ENCODE measurements at places on chromosomes 1 and 21.

DNA sequence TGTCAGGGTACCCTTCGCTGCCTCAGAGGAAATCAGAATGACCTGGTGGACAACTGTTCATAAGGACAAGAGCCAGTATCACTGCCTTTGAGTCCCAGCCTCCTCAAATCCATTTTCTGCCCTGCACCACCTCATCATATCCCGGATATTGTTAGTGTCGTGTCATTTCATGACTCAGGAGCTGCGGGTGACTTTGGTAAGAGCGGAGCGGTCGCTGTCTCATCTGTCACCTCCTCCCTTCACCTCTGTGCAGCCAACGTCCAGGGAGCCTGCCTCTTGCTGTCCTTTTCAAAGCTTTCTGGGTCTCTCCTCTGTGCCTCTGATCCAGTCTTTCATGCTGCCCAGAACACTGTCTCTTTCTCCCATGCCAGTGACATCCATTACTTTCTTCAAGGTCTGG is 7.0 kb upstream of the C1orf198 start:
- DNase-seq = no peak

DNA sequence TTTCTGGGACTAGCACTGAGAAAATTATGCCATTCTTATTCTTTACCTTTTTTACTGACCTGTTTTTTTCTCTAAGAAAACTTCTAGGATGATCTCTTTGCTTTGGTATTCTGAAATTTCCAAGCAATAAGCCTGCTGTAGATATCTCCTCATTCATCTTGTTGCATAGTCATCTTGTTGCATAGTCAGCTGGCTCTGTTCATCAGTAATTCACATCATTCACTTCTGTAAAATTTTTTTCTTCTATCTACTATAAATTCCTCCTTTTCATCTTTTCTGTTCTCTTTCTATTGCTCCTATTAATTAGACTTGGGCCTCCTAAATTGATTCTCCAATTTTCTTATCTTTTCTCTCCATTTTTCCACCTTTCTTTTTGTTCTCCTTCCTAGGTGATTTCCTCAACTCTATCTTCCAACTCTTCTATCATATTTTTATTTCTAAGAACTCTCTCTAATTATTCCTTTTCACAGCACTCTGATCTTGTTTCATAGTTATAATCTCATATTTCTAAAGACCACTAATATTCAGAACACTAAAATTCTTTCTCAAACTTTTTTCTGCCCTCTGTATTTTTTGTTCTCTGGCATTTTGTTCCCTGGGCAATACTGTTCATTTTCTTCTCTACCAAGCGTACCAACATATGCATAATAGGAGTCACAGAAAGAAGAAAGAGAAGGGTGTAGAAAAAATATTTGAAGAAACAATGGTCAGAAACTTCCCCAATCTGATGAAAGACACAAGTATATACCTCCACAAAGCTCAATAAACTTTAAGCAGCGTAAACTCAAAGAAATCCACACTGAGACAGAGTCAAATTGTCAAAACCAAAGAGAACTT is 17.7 kb downstream of the TUT4 start:
- no peak for DNase-seq

DNA sequence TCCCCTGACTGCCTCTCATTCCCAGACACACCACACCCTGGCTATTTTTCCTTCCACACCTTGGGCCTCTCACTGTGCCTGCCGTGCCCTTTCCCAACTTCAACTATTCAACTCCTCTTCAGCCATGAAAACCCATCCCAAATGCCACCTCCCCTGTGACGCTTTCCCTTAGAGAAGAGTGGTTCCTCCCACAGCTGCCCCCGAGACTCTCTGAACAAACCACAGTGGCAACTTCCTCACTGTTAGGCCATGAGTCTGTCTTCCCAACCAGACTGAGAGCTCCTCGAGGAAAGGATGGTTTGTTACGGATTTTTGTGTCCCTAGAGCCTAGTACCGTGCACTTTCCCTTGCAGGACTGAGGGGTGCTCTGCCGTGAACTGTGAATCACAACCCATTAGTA is 59.2 kb downstream of the LRRN2 start:
- DNase-seq = no peak

GRCh38 chr1:9120312-9120958 is 8.5 kb downstream of the GPR157 start:
- DNase-seq = no peak

DNA sequence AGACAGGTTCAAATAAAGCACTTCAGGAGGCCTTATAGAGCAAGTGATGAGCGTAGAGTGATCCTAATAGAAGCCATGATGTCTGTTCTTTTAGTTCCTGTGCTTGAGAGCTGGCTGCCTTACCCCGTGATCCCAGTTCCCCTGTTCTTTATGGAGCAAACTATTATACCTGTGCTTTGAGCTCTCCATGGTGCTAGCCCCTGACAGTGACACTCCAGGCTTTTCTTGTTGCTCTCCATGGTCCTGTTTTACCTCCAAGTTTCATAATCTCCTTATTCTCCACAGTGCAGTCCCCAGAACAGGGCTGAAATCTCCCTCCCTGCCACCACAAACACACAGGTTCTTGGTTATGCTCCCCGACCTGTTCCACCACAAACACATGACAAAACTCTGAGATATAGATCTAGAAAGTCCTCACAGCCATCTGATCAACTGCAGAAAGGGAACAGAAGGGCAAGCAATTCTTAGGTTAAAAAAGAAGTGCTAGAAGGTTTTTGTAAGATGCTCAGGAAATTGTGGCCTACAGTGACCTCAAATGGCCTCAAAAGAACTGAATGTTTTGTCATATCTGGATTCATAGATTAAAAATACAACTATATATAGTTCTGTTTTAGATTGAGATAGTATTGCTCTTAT is 6.0 kb downstream of the CADM3 start:
- no peak for DNase-seq

DNA sequence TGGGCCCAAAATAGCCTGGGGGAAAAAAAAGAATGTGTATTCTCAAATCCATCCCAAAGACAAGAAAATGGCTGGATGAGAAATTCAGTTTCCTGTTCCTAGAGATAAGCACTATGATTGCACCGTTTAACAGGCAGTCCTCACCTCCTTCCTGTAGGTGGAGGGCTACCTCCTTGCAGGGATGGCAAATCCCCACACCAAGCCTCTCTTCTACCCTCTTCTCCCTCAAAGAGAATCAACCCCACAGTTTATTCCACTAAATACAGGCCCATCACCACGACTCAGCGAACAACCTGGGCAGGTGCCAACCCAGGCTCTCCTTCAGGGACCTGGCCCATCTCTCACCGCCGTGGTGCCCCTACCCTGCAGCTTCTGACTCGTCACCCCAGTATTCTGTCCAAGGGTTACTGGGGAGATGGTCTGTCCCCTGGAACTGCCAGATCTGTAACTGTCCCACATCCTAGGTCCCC is 3.4 kb upstream of the CHD5 start:
- DNase-seq = no peak

DNA sequence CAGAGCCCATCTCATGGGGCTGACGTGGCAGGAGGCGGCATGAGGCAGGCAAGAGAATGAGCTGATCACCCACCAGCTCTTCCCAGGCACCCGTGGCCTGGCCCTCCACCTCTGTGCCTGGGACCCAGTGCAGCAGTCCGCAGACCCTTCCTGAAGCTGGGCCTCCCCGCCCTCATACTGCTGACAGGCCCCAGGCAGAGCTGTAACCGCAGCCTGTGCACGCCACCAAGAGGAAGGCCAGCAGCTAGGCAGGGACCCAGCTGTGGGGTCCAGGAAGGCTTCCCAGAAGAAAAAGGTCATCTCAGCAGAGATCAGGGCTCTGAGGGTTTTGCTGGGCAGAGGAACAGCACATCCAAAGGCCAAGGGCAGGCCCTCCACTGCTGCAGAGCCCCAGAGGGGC is 9.8 kb upstream of the MTFR1L start:
- no peak for DNase-seq

GRCh38 chr1:102498929-102499328 is 502.2 kb upstream of the OLFM3 start:
- DNase-seq = no peak

DNA sequence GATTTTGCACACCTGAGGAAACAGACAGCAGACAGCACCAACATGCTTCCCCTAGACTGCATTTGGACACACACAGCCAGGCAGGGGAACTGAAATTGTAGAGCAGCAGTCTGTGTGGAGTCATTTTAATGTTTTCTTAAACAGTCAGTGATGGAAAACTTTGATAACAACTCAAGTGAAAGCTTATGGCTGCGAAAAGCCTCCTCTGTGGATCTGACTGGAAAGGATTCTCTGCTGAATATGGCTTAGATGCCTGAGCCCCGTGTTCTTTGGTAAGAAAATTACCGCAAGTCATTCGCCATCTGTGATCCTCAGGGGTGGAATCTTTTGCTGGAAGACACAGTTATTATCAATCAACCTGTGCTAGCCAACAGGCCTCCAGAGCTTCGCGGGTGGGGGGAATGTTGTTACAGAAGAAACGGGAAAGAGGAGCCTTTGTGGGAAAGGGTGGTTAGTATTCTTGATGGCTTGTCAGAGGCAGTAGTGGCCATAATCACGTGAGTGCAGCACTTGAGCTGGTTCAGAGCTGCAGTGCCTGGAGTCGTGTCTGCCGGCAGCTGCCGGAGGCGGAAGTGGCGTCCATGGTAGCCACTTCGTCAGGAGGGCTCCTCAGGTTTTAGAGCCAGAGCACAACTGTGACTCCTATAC is 204.7 kb downstream of the ST6GALNAC3 start:
- no peak for DNase-seq

- DNase-seq = no peak
Measured at GRCh38 chr1:240151136-240151735, 59.6 kb downstream of the FMN2 start.

GRCh38 chr1:232776526-232777106 is 28.6 kb upstream of the MAP10 start:
- DNase-seq = no peak

DNA sequence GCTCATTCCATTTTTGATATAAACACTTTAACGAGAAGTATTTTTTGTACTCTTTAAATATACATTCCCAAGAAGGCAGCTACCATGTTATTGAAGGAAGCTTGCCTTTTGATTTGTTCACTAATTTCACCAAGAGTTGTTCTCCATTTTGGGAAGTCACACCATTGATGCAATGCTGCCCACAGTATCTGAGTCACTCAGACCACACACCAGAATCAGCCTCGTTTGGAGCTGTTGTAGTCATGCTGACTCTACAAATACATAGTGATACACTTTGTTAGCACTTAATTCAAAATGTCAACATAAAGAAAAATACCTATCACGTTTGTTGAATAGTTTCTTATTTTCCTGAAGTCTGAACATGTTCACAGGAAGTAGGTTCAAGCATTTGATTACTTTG is 78.7 kb downstream of the PAPPA2 start:
- no peak for DNase-seq

DNA sequence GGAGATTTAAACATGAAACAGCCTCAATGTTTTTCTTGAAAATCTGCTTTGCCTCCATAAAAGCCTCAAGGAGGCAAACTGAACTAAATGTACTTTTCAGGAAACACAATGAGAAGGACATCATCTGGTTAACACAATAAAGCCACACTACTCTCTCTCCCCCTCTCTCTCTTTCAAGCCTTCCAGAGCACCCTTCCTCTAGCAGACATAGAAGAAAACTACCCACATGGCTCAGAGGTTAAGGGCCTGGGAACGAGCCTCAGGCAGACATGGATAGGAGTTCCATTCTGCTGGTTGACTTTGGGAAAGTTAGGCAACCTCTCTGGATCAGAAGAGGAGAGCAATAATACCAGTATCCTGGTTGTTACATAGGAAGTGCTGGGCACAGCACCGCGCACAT is 42.9 kb downstream of the RUNX1 start:
- no peak for DNase-seq

- DNase-seq = no peak
Measured at GRCh38 chr1:216073793-216074595, 349.3 kb downstream of the USH2A start.

GRCh38 chr1:61297887-61298286 is 215.5 kb downstream of the NFIA start:
- DNase-seq = no peak

GRCh38 chr1:92291372-92291999 is 7.3 kb downstream of the GLMN start:
- no peak for DNase-seq

- no peak for DNase-seq
Measured at GRCh38 chr1:43049481-43049880, 90.8 kb upstream of the SLC2A1 start.

DNA sequence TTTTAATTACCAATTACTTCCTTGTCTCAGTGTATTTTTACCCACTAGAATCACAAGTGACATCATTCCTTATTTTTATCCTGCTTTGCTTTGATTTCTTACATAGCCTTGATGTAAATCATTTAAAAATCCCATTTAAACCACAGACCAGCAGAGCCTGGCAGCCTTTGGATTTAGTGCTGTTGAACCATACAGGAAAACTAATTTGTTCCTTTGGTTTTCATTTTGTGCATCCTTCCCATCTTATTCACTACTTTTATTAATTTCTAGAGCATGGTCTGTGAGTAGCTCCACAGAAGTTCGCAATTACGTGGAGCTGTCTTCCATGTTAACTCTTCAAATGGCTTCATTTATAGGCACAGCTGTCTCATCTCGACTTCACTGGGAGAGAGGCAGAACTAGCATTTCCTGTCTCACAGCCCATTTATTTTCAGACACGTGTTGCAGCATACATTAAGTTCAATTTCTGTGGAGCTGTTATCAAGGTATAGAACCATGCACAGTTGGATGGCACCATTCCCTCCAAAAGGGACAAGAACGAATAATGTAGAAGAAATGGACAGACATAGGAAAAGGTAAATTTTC is 235.3 kb downstream of the MRPL39 start:
- DNase-seq = no peak

GRCh38 chr21:34693192-34693810 is 24.5 kb downstream of the CLIC6 start:
- no peak for DNase-seq

GRCh38 chr1:9505143-9505542 is 34.1 kb upstream of the SLC25A33 start:
- no peak for DNase-seq

GRCh38 chr1:25771221-25772114 is 28.5 kb upstream of the SELENON start:
- no peak for DNase-seq

DNA sequence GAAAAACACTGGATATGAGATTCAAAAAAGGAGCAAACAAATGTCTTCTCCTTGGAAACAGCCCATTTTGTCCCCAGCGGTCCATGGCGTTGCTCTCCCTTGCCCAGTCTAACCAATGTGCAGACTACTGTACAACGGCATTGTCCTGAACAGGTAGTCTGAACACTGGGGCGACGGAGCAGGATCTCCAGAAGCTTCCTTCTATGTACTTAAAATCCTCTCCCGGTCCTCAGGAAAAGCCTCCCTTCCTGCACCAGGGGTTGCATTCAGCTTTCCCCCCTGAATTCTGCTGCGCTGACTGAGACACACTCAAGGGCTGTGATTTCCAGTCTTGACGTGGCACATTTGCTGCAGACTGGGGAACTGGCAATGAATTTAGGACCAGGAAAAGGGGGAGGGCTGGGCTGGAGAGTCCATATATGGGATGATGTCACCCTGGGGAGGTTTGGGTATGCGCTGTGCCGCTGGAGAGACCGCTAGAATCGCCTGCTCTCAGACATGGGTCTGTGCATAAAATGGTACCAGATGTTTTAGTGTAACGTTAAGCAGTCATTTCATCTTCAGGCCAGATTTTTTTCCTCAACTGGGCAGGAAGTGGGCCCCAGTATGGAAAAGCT is 275.9 kb upstream of the C1orf105 start:
- peak; percentile 94 for DNase-seq

GRCh38 chr1:234835239-234835638 is 225.3 kb upstream of the IRF2BP2 start:
- no peak for DNase-seq

- no peak for DNase-seq
Measured at GRCh38 chr1:242228991-242229390, 230.1 kb upstream of the MAP1LC3C start.

- DNase-seq = peak; percentile 62
Measured at GRCh38 chr1:248804771-248805681, 20.7 kb downstream of the SH3BP5L start.
